ENCODE measurements at places on chromosomes 13 and 19.

DNA sequence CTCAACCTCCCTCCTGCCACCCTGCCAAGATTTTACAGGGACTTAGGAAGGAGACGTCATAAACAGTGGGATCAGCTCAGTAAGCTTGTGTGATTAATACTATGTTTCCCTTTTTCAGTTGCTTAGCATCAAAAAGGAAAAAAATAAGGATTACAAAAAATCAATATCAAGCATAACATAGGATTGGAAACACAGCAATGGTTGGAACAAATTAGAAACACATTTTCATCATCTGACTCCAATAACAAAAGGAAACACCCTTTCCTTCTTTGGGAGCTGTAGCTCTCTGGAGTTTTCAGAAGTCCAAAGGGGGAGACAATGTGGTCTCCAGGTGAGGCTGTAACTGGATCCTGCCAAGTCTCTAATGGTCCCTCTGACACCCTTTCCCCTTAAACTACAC is 233.4 kb downstream of the B3GLCT start:
- no peak for DNase-seq

DNA sequence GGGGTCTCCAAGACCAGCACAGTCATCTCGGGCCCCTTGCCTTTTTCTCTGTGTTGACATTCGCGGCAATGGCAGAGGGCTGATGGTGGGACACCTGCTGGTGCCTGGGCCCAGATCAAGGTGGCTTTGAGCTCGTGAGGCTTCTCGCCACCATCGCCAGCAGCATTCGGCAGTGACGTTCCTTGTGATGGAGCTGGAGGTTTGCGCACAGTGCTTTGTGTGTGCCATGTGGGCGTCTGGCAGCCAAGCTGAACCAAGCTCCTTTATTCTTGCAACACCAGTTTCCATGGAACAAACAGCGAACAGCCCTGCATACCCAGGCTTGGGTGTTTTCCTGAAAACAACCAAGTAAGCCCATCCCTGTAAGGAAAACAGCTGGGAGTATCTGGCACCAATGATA is 9.1 kb upstream of the TMEM255B start:
- no peak for DNase-seq

- no peak for DNase-seq
These were observed 1.0 kb downstream of the IRF2BP1 start for GRCh38 chr19:45884682-45885555.

- no peak for DNase-seq
These were observed 182.7 kb upstream of the TSC22D1 start for GRCh38 chr13:44758630-44759383.

DNA sequence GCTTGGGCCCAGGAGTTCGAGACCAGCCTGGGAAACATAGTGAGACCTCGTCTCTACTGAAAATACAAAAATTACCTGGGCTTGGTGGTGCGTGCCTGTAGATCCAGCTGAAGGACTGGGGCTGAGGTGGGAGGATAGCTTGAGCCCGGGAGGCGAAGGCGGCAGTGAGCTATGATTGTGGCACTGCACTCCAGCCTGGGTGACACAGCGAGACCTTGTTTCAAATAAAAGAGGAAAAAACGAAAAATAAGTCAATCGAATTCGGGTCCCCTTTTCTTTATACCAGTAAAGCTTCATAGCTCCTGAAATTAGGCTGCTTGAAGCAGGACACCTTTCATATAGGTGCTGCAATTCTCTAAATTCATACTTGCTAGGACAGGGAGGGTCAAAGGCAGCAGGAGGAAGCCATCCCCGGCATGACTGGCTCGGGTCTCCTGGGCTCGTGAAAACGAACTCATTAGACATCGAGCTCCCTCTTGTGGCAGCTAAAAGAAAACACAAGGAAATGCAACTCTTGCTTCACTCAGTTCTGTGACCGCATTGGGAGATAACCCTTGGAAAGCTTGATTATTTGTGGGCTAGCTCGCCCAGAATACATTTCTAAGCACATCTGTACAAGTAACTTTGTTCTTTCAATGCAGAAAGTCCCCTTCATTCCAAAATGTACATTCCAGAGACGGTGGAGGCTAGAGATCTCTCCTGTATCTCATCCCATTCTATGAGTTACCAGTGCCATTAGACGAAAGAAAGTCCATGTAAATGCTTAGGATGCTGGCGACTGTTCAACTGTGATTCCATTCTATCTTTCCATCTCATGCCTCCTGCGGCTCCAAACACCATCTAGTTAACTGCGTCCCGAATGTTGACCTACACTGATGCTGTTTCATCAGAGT is 16.8 kb downstream of the FPR2 start:
- DNase-seq: peak; percentile 9

DNA sequence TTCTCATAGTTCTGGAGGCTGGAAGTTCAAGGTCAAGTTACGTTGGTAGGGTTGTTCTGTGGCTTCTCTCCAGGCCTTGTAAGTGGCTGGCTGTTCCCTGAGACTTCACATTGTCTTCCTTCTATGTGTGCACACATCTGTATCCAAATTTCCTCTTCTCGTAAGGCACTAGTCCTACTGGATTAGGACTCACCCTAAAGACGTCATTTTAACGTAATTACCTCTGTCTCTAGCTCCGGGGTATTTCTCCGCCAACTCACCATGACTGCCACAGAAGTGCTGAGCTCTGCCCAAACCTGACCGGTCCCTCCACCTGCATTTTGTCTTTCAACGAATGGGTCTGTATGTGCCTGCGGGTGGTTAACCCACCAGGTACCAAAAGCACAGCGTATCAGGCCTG is 8.7 kb upstream of the SYDE1 start:
- no peak for DNase-seq

- DNase-seq: no peak
These were observed 17.8 kb upstream of the MATK start for GRCh38 chr19:3803986-3804385.

DNA sequence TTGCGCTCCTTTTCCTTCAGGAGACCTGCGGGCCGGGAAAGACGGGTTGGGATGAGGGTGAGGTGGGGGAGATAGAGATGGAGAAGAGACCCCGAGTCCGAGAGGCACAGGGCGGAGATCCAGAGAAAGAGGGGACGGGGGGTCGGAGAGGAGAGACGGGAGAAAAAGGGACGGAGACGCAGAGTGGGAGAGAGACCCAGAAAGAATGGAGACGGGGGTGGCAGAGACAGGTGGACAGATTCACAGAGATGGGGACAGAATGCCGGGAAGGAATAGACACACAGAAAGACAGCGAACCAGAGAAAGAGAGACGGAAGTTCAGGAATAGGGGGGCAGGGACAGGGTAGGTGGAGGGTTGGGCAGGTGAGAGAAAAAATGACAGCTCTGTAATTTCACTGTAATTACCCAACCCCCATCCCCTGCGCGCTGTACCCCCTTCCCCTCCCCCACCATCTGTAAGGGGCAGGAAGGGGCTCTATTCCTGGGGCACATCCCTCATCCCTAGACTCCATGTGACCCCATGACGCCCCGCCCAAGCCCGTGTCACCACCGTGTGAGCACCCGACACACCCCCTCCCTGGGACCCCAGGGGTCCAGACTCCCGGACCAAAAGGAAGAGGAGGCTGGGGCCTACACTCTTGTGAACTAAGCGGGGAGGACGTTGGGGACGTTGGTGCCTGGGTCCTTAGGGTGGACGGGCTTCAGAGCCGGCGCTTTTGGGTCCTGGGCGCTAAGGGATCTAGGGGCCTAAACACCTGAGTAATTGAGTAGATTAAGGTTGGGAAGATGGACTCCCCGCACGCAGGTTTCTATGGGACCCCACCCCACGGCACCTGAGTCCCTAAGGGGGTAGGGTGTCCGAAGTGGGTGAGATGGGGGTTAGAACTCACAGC is 967 bp downstream of the DBP start:
- no peak for DNase-seq

GRCh38 chr13:30520571-30520970 is 54.8 kb upstream of the HMGB1 start:
- DNase-seq: no peak

- no peak for DNase-seq
These were observed 36.4 kb downstream of the LYL1 start for GRCh38 chr19:13066226-13066625.

- peak; percentile 1 for DNase-seq
These were observed 396.9 kb upstream of the SLITRK5 start for GRCh38 chr13:87274209-87274819.

- no peak for DNase-seq
These were observed 95.4 kb downstream of the CRYL1 start for GRCh38 chr13:20430296-20430695.

GRCh38 chr13:31846961-31847752 is 107.8 kb downstream of the RXFP2 start:
- DNase-seq: no peak

DNA sequence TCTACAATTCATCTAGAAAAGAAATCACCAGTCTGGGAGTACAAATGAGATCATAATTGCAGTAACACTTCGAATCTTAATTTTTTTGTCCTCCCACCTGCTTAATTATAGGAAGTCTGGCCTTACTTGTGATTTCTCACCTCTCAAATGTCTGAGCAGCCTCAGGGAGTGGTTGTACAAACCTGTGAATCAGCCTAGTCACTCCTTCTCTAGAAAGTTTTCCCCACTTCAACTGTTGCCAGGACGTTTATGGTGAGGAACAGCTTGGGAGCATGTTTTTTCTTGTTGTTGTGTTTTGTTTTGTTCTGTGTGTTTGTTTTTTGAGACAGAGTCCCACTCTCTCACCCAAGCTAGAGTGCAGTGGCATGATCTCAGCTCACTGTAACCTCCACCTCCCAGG is 50.3 kb upstream of the CLDN10 start:
- DNase-seq: no peak

GRCh38 chr13:98743377-98743776 is 9.1 kb downstream of the SLC15A1 start:
- DNase-seq: no peak

- no peak for DNase-seq
These were observed 4.5 kb downstream of the TEX26 start for GRCh38 chr13:30936971-30937370.

GRCh38 chr19:55352040-55352439 is 2.5 kb downstream of the COX6B2 start:
- no peak for DNase-seq

DNA sequence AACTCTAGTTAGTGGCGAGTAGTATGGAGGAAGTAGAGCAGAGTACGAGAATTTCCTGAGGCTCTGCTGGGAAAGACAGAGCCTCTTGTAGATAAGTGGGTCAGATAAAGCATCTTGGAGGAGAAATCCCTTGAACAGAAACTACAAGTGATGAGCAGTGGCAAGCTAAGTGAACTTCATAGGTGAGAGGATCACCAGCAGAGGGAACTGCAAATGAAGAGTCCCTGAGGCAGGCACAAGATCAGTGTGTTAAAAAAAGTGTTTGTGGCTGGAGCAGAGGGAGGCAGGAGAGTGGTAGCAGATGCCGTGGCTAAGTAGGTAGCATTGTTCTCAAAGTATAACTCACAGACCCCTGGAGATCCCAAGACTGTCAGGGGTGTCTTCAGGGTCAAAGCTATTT is 437.6 kb downstream of the HS6ST3 start:
- DNase-seq: no peak

GRCh38 chr19:34504809-34505291 is 23.3 kb downstream of the WTIP start:
- DNase-seq: no peak

Data from stimulated activated CD4-positive, alpha-beta T cell treated with anti-CD3 and anti-CD28 coated beads, Interleukin-1b, Interleukin-23, amount 100 ng/mL, for 24 hours (primary cell).